AG09309 (cell line): ENCODE measurements at places on chromosomes 16 and 17.

GRCh38 chr17:57874434-57875289, 24.8 kb upstream of the MRPS23 start:
- DNase-seq = peak; percentile 75

DNA sequence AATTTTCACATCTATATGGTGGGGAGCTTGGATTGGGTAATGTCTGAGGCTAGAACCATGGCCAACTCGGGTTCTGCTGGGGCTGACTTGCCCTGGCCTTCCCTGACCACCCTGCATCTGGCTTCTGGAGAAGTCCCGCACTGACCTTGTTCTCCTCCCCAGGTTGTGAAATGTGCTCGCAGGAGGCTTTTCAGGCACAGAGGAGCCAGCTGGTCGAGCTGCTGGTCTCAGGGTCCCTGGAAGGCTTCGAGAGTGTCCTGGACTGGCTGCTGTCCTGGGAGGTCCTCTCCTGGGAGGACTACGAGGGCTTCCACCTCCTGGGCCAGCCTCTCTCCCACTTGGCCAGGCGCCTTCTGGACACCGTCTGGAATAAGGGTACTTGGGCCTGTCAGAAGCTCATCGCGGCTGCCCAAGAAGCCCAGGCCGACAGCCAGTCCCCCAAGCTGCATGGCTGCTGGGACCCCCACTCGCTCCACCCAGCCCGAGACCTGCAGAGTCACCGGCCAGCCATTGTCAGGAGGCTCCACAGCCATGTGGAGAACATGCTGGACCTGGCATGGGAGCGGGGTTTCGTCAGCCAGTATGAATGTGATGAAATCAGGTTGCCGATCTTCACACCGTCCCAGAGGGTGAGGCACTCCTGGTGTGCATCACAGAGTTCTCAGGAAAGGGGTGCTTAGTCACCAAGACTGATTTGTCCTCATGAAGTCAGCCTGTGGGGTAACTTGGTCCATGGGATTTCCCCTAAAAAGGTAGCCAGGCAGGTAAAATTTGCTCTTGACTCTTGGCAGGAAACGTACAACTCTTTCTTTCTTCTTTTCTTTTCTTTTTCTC, 6.1 kb downstream of the NOD2 start:
- DNase-seq = no peak

- no peak for DNase-seq
Measured at GRCh38 chr17:38745545-38745944, 2.6 kb downstream of the PCGF2 start.

DNA sequence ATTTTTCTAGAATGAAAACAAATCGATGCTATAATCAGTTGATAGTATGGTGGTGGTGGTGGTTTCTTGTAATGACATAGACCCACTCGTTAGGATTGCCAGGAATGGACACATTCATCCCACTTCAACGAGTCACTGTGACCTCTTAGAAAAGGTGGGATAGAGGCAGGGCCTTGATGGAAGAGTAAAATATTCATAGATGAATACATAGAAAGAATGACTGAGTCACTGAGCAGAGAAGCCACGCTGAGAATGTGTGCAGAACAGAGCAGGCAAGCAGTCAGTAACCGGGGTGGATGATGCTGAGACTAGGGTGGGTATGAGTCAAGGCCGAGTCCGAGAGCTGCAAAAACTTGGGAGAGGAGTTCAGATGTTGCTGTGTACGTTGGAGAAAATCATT, 129.9 kb downstream of the PITPNC1 start:
- DNase-seq = no peak

- no peak for DNase-seq
Measured at GRCh38 chr16:58418026-58418425, 25.8 kb downstream of the GINS3 start.

DNA sequence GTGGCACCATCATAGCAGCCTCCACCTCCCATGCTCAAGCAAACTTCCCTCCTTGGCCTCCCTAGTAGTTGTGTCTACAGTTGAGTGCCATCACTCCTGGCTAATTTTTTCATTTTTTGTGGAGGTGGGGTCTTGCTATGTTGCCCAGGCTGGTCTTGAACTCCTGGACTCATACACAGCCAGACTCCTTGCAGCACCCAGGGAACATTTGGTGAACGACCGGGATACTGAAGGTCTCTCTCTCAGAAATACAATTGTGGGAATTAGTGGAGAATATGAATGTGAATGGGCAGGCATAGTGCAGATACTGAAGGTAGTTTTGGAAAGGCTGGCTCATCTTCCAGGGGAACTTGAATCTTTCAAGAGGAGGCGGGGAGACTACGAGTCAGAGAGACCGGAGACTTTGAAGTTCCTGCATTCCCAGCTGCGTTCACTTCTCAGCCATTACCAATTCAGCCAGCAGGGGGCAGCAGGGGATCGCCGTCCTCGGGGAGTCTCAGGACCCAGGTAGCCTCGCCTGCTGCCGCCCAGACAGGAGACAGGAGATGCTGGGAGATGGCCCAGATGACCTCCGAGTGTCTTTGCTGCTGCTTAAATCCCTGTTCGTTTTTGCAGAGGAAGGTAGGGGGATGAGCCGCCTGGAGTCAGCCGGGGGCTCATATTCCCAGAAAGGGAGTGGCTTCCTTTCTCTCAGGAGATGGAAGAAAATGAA, 68.6 kb downstream of the HAPSTR1 start:
- DNase-seq = no peak

DNA sequence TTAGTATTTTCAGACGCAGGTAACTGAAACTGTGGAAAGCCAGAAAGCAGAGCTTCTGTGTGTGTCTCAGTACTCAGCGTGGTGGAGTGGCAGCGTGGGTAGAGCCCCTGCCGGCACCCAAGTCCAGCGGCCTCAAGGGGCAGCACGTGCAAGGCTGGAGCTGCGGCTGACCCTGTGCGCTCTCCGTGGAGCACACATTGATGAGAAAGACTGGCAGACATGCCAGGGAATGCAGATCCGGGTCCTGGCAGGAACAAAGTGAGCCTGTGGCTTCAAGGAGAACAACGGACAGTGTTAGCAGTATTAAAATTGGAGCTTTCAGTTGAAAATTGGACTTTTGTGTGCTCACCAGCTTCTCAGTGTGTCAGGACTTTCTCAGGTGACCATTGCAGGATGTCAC, 23.3 kb downstream of the ZC3H18 start:
- DNase-seq = no peak

GRCh38 chr17:28944862-28945741, 6.2 kb downstream of the PHF12 start:
- DNase-seq = no peak

DNA sequence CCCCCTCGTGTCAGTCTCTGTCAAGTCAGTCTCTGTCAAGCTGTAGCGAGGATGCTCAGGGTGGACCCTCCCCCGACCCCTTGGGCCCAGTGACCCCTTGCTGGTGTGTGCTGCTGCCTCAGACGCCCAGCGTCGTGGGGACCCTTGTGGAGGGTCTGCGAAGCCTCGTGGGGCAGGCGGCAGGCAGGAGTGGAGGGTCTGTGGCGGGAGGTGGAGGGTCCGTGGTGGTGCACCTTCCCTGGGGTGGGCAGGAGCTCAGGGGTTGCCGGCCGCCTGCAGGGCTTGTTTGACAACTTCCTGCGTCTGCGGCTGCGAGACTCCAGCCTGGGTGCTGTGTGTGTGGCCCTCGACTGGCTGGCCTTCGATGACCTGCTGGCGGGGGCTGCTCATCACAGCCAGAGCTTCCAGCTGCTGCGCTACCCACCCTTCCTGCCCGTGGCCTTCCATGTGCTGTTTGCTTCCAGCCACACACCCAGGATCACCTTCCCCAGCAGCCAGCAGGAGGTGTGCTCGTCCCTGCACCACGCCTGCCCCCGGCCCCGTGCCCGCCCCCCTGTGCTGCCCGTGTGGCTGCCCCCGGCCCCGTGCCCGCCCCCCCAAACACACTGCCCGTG, 5.6 kb downstream of the GNG13 start:
- no peak for DNase-seq

DNA sequence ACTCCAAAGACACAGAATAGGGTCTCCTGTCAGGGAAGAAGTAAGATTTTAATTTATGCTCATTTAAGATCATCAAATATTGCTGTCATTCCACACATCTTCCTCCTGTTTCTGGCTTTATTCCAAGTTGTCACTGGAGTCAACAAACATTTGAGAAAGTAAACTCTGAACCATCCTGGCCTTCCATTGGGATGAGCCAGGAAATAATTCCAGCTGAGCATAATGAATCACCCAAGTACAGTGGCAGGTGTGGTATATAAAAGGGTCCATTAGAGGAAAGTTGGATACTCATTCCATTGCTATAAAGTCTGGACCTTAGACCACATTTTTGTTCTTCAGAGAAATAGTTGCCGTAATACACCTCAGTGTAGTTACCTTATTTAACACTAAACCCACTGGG, 246.1 kb downstream of the SLC39A11 start:
- DNase-seq = no peak

- no peak for DNase-seq
Measured at GRCh38 chr17:8806926-8807550, 7.9 kb upstream of the MFSD6L start.

- peak; percentile 11 for DNase-seq
Measured at GRCh38 chr16:2223942-2224486, 623 bp downstream of the E4F1 start.

- DNase-seq = no peak
Measured at GRCh38 chr17:8053600-8053999, 14.7 kb downstream of the ALOX15B start.

DNA sequence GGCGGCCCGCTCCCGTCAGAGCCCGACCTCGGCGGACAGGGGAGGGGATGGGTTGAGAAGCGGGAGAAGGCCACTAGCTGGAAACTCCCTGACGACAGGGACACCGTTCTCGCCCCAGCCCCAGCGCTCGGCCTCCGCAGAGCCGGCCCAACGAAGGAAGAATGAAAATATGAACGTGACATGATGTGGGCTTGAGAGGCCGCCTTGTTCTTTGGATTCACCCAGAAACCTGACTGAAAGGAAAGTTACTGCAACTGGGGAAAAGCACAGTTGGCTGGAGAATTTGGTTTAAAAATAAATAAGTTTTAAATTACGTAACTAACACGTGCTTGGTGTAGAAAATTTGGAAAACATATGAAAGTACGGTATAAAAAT, 21.1 kb downstream of the NPTX1 start:
- DNase-seq = no peak

- no peak for DNase-seq
Measured at GRCh38 chr16:58454178-58454577, 45.8 kb upstream of the NDRG4 start.

DNA sequence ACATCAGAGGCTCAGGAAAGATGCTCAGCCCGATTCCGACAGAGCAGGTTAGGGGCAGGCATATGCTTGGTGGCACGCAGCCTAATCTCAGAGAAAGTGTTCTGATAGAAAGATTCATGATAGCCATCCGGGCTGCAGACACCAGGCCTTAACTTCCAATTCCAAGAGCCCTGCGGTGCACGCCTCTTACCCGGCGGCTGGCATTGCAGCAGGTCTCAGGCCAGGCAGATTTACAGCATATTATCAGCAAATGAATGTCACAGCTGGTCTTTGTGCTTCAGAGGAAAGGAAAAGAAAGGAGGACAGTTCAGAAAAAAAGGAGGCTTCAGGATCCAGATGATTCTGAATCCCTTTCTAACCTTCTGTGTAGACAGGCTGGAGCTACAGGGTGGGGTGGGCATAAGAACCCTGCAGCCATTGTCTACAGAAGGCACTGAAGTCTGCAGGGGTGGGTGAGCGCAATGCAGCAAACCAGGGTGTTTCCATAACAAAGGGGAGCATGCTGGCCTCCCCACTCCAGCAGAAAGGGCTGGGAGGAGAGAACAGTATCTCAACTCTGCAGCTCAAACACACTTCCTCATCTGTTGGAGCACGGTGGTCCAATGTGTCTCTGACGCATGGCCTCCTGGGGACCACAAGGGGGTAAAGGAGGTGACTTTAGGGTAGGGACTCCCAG, 277.4 kb upstream of the XYLT1 start:
- DNase-seq = no peak

DNA sequence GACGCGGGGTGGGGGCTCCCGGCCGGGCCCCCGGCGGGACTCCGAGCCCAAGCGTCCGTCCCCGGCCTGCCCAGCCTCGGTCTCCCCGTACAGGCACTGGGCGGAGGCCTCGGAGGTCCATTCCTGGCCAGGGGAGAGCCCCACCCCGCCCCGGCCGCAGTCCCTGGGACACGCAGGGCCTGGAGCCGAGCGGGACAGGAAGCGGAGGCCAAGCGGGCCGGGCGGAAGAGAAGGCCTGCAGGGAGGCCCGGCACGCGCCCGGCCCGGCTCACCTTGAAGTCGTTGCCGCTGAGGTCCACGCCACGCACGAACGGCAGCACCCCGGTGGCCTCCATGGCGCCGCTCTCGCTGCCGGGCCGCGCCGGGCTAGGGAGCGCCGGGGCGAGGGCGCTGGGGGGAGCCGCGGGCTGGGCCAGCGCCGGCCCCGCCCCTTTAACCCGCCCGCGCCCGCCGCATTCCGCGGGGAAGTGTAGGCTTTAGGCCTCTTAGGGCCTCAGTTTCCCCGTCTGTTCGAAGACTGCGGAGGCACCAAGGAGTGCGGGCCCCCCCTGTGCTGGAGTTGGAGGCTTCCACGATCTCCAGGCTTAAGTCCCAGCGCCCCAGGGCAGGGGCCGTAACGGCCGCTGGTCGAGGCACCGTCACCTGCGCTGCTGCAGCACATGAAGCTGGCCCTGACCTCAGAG, at the start of gene FLII:
FLII (minus strand) TSS at position 383 of the 683 bp plus-strand sequence; CDS start at position 335, 48 bp downstream.
- DNase-seq = no peak

DNA sequence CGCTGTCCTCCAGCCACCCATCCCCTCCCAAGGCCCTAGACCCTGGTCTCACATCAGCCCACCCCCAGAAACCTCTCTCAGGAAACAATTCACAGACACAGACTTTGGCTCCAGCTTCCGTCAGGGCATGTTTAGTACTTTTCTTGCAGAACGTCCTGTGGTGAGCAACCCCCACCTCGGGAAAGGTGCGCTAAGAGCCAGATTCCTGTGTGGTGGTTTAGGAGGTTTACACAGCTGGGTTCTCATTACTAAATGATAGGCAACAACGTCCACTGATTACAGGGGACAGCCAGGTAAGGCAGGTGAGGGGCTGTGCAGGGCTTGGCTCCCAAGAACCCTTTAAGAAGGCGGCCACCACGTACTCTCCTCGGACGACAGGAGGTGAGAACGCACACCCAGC, 29.3 kb downstream of the KIFC3 start:
- DNase-seq = no peak

GRCh38 chr16:1145383-1146100, 7.4 kb upstream of the CACNA1H start:
- DNase-seq = no peak
